ENCODE measurements at places on chromosomes 2 and 18.

GRCh38 chr2:4357121-4357520 lies 653.7 kb downstream of the DCDC2C start:
- no peak for DNase-seq

- no peak for DNase-seq
These were observed 30.0 kb upstream of the CYP1B1 start for GRCh38 chr2:38105922-38106321.

- no peak for DNase-seq
These were observed 33.8 kb upstream of the GALNT5 start for GRCh38 chr2:157223624-157224205.

DNA sequence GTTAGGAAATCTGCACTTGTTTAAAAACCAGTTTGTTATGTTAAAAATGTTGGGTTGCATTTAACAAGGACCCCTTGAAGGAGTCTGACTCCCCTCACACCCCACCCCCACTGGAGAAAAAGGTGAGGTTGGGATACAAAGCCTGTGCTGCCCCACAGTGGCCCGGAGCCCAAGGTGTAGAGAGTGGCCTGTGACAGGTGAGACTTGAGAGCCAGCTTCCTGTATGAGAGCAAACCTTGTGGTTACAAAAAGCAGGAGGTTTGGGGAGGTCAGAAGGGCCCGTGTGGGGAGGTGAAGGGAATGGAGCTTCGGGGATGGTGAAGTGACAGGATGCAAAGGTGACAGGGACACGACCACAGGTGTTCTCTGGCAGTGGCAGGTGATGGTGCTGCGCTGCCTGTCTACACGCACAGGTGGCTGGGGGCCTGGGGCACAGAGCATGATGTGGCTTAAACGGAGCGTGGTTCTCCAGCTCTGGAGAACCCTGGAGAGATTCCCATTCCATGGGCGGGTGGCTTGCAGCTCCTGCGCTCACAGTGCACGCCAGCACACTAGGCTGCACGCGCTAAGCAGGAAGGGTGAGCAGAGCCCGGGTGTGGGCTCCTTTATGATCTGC lies 29.0 kb downstream of the IMPA2 start:
- DNase-seq: no peak

DNA sequence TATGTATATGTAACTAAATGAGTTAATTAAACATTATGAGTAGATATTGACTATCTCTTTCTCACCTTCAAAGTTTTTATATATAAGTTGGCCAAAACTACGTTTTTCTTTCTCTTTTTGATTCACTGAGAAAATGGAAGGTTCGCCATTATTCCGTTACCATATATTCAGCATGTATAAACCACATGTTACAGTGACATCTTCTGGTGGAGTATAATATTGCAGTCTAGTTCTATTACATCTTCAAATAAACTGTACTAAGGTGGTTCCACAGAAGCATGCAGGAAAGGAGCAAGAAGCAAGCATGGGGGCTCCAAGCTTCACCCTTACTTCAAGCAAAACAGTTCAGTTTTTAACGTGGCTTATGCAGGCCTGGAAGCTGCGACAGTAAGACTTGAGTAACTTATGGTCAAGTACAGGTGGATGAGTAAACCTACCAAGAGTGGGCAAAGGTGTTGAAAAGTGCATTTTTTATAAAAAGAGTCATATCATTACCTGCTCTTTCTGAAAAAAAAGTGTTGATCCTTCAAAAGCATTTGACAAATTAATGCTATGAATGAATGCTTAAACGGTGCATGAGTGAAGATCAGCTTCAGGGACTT lies 129.8 kb upstream of the RAB6C start:
- DNase-seq: no peak

DNA sequence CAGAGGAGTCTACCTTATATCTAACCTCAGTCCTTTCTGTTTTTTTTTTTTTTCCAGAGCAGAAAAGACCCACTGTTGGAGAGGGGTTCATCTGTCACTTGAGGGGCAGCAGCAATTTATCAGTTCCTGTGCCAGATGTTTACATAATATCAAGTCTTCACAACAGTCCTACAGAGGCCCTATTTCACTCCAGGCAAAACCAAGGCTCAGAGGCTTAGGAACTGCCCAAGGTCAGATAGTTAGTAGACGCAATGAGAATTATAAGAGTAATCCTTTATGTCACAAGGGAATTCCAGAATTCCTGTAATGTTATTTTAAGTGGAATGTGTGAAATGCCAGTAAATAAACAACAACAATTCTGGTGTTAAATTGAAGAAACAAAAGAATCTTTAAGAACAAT lies 696.1 kb downstream of the NRXN1 start:
- DNase-seq: no peak

DNA sequence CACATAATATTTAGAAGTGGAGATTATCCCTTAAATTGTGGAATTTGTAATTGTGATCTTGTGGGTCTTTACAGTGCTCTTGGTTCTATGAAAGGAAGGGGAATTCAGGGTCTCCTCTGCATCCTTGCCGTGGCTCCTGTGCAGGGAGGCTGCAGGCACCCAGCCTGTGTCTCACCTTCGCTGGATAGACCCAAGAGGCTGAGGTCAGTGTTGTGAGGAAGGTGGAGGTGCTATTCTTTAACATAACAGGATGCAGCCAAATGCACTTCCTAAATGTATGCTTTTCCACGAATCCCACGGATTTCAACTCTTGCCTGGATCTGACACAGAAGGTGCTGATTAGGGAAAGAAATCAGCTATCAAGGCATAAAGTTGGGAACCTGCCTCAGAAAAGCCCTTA lies 69.5 kb downstream of the TMEM18 start:
- DNase-seq: no peak

- DNase-seq: no peak
These were observed 73.5 kb downstream of the PHLPP1 start for GRCh38 chr18:62788876-62789275.

DNA sequence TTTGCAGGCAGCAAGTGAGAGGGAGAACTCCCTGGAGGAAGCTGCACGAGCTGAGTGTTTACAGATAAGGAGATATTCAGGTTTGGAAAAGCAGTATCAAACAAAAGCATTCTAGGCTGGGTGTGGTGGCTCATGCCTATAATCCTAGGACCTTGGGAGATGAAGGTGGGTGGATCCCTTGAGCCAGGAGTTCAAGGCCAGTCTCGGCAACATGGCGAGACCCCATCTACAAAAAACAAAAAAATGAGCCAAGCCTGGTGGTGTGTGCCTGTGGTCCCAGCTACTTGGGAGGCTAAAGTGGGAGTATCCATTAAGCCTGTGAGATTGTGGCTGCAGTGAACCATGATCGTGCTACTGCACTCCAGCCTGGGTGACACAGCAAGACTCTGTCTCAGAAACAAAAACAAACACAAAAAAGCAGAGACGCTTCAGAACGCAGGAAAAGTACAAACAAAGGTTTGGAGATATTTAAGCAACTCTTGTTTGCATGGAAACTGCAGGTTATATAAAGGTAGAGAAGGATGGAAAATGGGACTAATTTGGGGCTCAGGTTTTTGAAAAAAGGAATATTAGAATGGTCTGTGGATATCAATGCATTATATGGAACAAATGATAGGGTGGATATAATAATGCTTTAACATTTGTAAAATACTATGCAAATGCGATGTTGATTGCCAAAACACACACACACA lies 31.6 kb downstream of the MYCN start:
- no peak for DNase-seq

GRCh38 chr2:217438136-217438535 lies 564.7 kb downstream of the TNS1 start:
- no peak for DNase-seq

- no peak for DNase-seq
These were observed 7.1 kb upstream of the PPP1R1C start for GRCh38 chr2:181978351-181979150.

DNA sequence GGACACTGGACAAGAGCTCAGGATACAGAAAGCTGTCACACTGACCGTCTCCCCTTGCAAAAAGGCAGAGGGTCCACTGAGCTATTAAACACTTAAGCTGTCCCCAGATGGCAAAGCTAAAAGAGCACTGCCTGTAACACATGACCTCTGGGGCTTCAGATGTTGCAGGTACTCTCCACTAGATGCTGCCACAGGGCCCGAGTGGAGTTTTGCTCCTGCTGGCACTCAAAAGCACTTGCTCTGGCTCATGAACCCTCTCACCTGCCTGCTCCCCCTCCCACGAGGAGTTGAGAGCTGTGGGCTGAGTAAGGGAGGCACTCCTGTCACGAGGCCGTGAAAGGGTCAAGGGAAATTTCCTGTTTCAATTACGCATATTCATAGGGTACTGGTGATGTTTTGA lies 227.9 kb downstream of the PRKCE start:
- DNase-seq: no peak

DNA sequence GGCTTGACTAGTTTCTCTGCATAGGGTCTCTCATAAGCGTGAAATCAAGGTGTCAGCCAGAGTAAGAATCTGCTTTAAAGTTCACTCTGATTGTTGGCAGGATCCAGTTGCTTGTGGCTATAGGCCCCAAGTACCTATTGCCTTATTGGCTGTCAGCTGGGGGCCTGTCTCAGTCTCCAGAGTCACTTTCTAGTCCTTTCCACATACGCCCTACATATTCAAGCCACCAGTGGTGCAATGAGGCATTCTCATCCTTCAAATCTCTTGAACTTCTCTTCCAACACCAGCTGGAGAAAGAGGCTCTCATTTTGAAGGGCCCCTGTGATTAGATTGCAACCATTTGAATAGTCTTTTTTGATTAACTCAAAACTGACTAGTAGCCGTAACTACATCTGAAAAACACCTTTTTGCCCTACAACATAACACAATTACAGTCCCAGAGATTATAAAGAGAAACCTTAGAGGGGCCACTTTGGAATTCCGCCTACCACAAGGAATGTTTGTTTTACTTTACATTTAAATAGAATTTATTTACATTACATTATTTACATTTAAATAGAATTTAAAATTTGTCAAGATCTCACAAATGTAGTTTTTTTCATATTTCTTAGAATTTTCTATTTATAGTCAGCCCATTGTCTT lies 520.1 kb downstream of the DSC3 start:
- DNase-seq: no peak

DNA sequence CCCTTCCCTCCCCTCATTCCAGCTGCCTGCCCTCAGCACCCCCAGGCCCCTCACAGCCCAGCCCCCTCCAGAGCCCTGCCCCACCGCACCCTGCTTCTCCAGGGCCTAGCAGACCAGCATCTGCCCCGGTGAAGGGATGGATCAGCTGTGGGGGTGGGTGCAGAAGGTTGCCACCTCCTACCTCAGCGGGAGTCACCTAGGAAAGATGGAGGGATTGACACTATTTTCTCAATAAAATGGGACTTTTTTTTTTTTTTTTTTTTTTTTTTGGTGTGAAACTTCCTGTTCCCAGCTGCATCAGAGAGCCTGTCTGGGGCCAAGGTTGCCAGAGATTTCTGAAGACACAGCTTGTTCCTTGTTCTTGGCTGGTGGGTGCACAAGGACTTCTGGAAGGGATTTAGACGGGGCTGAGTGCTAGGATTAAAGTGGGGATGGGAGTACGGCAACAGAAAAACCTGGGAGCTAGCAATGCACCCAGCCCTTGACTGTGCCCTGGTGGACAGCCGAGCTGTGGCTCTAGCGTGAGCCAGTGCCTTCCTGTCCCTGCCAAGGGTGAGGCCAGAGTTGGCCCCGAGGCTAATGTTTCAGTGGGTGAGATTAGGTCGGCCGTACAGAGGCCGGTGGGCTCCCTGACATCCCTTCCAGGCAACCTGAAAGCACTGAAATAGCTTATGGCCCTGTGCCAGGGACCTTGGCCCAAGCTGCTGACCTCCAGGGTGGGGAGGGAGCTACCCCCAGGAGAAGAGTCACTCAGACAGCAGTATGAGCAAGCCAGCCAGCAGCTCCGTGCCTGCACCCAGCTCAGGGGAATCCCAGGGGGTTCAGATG lies 4.6 kb downstream of the B3GNT7 start:
- no peak for DNase-seq

- DNase-seq: no peak
These were observed 339.5 kb downstream of the GULP1 start for GRCh38 chr2:188631037-188631809.

DNA sequence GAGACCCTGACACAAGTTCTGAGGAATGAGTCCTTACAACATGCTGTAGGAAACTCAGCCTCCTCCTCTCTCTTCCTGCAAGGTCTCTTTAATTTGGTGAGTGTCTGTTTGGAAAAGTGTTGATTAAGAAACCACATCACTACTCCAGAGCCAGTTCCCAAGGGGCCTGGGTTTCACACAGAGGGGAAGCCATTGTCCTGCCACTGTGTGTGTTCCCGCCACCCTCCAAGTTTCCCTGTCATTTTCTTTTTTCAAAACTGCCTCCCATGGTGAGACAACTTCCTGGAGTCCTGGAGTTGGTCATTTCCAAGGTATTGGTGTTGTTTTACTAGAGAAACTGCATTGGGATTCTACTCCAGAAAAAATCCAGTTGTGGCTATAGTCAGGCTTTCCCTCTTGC lies 232.0 kb upstream of the PARD3B start:
- no peak for DNase-seq

DNA sequence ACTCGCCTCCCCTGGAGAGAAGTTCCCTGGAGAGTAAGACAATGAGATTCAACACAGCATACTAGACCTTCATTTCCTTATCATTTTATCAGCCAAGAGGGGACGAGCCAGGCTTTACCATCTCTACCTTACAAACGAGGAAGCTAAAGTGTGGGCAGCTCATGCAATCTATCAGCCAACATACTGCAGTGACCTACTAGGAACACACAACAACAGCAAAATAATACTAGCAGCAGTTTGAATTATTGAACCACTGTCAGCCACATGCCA lies 60.0 kb upstream of the TEX51 start:
- DNase-seq: no peak
